ENCODE measurements at places on chromosomes 6 and 20. TPM values are rescaled to one million over a fixed set of nuclear protein-coding genes. Genes with fewer than 3 reads are reported as not detected.
A peak's percentile ranks its signal among the peaks of the same experiment; 100 is the strongest.

DNA sequence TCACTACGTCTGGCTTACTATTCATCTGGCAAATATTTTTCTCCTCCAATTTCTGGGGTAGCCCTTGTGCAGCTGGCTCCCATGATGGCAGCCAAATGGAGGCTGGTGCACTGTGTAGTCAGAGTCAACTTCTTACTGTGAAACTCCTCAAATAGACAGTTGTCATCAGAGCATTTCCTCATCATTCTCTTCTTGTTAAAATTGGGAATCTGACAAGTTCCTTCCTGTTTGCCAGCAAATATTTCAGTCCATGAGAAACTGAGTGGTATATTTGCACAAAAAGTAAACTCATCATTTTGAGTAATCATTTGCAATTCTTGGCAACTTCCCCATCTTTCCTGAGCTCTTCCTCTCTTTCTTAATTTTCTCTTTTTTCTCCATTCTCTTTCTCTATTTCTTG lies 394.9 kb upstream of the RGS17 start:
- H3K4me3 ChIP-seq = no peak overlapping the region
- DNase-seq = no peak
- H3K27me3 ChIP-seq = no peaks in the 10 kb centered on the region
- H3K36me3 ChIP-seq = no peaks in the 10 kb centered on the region

- H3K27ac ChIP-seq = no peak overlapping the region
- no peak for DNase-seq
- H3K36me3 ChIP-seq = peaks cover 19% of the 10 kb centered on the region
- peaks cover 4% of the 10 kb centered on the region for H3K4me1 ChIP-seq
Measured at GRCh38 chr20:478949-479429, 16.7 kb upstream of the TBC1D20 start.

DNA sequence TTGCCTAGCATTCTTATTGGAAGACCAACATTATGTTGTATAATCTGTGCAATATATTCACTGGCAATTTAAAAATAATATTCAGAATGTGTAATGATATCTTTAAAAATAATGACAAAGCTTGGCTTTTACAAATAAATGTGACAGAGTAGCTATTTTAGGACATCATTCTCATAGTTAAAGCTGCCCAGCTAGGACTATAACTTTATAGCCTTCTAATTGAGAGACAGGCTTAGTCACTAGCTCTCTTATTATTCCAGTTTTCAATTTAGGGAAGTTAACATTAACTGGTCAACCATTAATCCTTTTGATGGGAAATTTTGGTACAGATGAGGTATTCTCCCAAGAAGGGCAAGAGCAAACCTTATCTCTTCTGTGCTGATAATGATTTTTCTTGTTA lies 197.3 kb downstream of the CLVS2 start:
- no peak for DNase-seq
- no peaks in the 10 kb centered on the region for H3K36me3 ChIP-seq
- no peaks in the 10 kb centered on the region for H3K27me3 ChIP-seq
- no peaks in the 10 kb centered on the region for H3K4me1 ChIP-seq
- H3K4me3 ChIP-seq = no peak overlapping the region

GRCh38 chr20:42581311-42581710 lies 608.4 kb downstream of the PTPRT start:
- no peak overlapping the region for H3K4me3 ChIP-seq
- no peak for DNase-seq
- no peak overlapping the region for H3K27ac ChIP-seq

DNA sequence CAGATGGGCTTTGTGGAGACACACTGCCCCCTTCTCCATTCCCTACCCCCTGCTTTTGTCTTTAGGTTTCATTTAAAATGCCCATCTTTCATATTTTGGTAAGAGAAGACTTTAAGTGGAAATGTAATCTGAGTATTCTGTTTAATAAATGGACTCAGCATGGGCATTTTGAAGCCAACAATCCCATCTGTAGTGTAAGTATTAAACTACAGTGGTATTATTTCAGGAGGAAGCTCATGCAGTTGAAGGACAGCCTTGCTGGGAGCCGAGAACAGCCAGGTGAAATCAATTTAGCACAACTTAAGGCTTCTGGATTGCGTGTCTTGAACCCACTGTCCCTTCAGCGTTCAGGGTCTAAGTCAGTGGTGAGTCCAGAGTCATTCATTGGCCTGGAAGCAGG lies 63.5 kb downstream of the AKAP12 start:
- H3K36me3 ChIP-seq = no peaks in the 10 kb centered on the region
- no peaks in the 10 kb centered on the region for H3K27me3 ChIP-seq
- no peak overlapping the region for H3K4me3 ChIP-seq
- no peak for DNase-seq
- H3K27ac ChIP-seq = no peak overlapping the region
- H3K4me1 ChIP-seq = no peaks in the 10 kb centered on the region

- DNase-seq = no peak
- peaks cover 4% of the 10 kb centered on the region for H3K4me1 ChIP-seq
- no peaks in the 10 kb centered on the region for H3K27me3 ChIP-seq
- no peak overlapping the region for H3K27ac ChIP-seq
Measured at GRCh38 chr6:54710456-54710855, 136.1 kb upstream of the FAM83B start.

DNA sequence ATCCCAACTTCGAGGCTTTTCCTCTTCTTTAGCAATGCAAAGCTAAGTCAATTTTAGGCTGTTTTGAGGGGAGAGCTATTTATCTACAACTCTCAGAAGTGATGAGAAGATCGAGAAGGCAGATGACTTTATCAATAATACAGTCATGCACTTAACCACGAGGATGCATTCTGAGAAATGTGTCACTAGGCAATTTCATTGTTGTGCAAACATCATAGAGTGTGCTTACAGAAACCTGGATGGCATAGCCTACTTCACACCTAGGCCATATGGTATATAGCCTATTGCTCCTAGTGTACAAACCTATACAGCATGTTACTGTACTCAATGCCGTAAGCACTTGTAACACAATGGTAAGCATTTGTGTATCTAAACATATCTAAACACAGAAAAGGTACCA lies 66.6 kb downstream of the PRND start:
- no peaks in the 10 kb centered on the region for H3K27me3 ChIP-seq
- no peak overlapping the region for H3K4me3 ChIP-seq
- H3K36me3 ChIP-seq = no peaks in the 10 kb centered on the region
- H3K4me1 ChIP-seq = no peaks in the 10 kb centered on the region

DNA sequence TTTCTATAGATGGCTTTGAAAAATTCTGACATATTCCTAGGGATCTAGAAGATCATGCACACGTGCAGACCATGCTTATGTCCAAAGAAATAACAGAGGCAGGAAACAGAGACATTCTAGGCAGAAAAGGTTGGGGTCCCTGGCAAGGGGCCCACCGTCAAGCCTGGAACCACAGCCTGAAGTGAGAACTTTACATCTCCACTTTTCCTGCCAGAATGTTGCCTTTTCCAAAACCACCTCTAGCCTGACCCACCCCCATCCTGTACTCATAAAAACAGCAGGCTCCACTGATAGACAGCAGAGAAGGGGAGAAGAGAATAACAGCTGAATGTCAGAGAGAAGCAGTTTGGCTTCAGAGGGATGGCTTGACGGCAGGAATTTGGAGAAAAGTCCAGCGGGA lies 257.3 kb upstream of the NT5E start:
- no peak for DNase-seq
- no peaks in the 10 kb centered on the region for H3K36me3 ChIP-seq
- H3K27me3 ChIP-seq = no peaks in the 10 kb centered on the region
- H3K4me1 ChIP-seq = no peaks in the 10 kb centered on the region
- H3K27ac ChIP-seq = no peak overlapping the region

- H3K27me3 ChIP-seq = no peaks in the 10 kb centered on the region
- no peak overlapping the region for H3K4me3 ChIP-seq
- H3K36me3 ChIP-seq = no peaks in the 10 kb centered on the region
- no peaks in the 10 kb centered on the region for H3K4me1 ChIP-seq
- no peak overlapping the region for H3K27ac ChIP-seq
Measured at GRCh38 chr6:47446669-47447330, 30.8 kb upstream of the CD2AP start.

DNA sequence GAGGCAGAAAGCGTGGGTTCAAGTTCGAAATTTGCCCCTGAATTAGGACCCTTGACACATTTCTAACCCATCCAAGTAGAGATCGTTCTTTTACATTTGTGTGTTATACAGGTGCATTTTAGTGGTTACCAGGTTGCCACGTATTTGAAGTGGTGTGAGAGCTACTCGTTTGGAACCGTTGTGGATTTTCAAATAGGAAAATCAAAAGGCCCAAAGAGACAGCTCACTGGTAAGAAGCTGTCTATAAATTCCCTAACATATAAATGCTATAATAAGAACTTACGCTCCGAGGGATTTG lies 1.6 kb upstream of the REV3L start:
- peaks cover 33% of the 10 kb centered on the region for H3K4me1 ChIP-seq
- H3K27me3 ChIP-seq = no peaks in the 10 kb centered on the region
- no peak for DNase-seq
- peak overlapping the region; percentile 92 for H3K4me3 ChIP-seq
- peak overlapping the region; percentile 100 for H3K27ac ChIP-seq

- no peak overlapping the region for H3K4me3 ChIP-seq
- DNase-seq = no peak
- H3K4me1 ChIP-seq = peaks cover 5% of the 10 kb centered on the region
- H3K27ac ChIP-seq = peak overlapping the region; percentile 76
Measured at GRCh38 chr6:36578431-36578830, 15.7 kb upstream of the SRSF3 start.

DNA sequence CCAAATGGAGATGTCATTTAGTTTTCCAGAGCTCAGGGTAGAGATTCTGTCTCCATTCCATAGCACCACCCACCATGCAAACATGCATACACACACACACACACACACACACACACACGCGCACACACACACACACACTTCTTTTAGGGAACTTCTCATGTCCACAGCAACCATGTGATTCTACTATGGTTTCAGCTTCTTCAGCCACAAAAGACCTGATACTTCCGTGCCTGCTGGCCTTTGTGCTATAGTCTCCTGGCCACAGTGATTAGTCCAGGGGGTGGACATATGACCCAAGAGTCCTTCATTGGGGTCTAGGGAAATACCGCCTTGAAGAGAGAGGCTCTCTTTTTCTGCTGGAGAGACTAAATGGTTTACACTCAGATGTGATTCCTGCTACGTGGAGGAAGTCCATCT lies 53.5 kb downstream of the CARMIL1 start:
- no peaks in the 10 kb centered on the region for H3K27me3 ChIP-seq
- no peaks in the 10 kb centered on the region for H3K4me1 ChIP-seq
- DNase-seq = no peak
- H3K36me3 ChIP-seq = no peaks in the 10 kb centered on the region

DNA sequence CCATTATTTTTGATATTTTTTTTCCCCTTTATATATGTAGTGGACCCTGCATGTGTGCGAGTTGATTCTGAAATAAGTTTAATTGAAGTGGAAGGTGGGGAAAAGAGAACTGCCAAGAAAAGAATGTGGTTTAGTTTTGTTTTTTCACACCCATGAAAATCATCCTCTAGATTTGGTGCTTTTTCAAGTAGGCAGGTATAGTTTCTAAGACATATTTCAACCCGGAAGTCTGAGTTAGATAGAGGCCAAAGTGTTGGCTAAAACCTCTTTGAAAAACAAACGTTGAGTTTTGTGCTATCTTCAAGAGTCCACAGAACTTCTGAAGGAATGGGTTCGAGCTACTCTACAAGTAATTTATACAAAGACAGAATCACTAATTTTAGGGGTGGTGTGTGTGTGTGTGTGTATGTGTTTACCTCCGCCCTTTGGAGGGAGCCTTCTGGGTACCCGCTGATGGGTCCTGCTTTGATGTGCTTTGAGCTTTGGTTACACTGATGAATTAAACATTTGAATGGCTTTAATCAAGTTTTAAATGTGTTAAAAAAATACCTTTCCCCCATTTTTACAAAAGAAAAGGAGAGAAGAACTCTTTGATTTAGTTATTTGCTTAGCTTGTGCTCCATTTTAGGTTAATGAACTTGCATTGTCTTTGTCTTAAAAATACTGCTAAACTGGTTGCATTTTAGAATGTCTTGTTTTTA lies 2.5 kb downstream of the RREB1 start:
- H3K27ac ChIP-seq = peak overlapping the region; percentile 96
- DNase-seq = no peak
- peaks cover 47% of the 10 kb centered on the region for H3K4me1 ChIP-seq
- no peaks in the 10 kb centered on the region for H3K36me3 ChIP-seq
- no peaks in the 10 kb centered on the region for H3K27me3 ChIP-seq
- H3K4me3 ChIP-seq = no peak overlapping the region

DNA sequence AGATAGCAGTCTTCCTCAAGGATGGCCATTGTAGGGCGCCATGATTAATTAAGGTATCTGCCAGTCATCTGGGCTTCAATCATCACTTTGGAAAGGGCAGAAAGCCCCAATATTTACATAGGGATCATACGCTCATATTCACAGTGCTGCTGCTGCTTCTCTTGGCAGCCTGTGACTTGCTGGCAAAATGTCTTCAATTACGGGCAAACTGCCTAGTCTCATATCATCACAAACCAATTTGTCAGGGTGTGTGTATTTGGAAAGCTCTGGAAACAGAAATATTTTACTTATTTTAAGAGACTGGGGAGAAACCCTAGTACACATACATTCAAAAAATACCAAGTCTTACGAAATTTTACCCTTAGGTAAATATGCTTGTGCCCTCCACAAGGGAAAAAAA lies 77.6 kb downstream of the SAMD5 start:
- H3K4me3 ChIP-seq = no peak overlapping the region
- no peak overlapping the region for H3K27ac ChIP-seq
- no peaks in the 10 kb centered on the region for H3K4me1 ChIP-seq
- H3K36me3 ChIP-seq = no peaks in the 10 kb centered on the region

GRCh38 chr6:1801401-1801800 lies 191.7 kb downstream of the FOXC1 start:
- DNase-seq = no peak
- no peak overlapping the region for H3K4me3 ChIP-seq
- no peaks in the 10 kb centered on the region for H3K27me3 ChIP-seq
- H3K4me1 ChIP-seq = no peaks in the 10 kb centered on the region
- no peak overlapping the region for H3K27ac ChIP-seq

DNA sequence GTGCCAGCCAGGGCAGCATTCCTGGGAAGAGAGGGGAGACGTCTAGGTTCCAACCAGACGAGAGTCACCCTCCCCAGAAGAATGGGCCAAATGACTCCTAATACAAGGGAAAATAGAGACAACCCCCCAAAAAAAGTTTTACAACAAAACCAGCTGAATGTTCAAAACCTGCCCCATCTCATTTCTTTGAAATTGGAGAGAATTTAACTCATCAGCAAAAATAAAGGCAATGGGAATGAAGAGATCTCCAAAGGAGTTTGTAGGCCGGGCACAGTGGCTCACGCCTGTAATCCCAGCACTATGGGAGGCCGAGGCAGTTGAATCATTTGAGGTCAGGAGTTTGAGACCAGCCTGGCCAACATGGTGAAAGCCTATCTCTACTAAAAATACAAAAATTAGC lies 9.7 kb upstream of the EMILIN3 start:
- DNase-seq = no peak
- H3K36me3 ChIP-seq = no peaks in the 10 kb centered on the region
- H3K4me1 ChIP-seq = no peaks in the 10 kb centered on the region
- H3K4me3 ChIP-seq = no peak overlapping the region
- H3K27ac ChIP-seq = no peak overlapping the region

GRCh38 chr6:41671376-41671775 lies 33.1 kb downstream of the MDFI start:
- no peak overlapping the region for H3K4me3 ChIP-seq
- no peaks in the 10 kb centered on the region for H3K27me3 ChIP-seq
- no peak for DNase-seq
- no peaks in the 10 kb centered on the region for H3K36me3 ChIP-seq
- no peak overlapping the region for H3K27ac ChIP-seq

- H3K27ac ChIP-seq = no peak overlapping the region
- H3K4me1 ChIP-seq = peaks cover 2% of the 10 kb centered on the region
Measured at GRCh38 chr6:89596056-89596455, 42.5 kb downstream of the LYRM2 start.

The CD2AP gene
- 9.3 TPM for total RNA-seq

The ELOVL2 gene
- 0.31 TPM for total RNA-seq

The GABRR1 gene
- total RNA-seq = 0.20 TPM

The PTCHD4 gene
- 0.15 TPM for total RNA-seq

The MYB gene
- 0.13 TPM for total RNA-seq

The WFDC2 gene
- total RNA-seq = not detected
